ENCODE measurements at places on chromosomes 11 and 22.
A peak's percentile ranks its signal among the peaks of the same experiment; 100 is the strongest.

- peak; percentile 35 for DNase-seq
Measured at GRCh38 chr11:1844221-1845094, 5.7 kb downstream of the TNNI2 start.

- no peak for DNase-seq
Measured at GRCh38 chr11:74866557-74866956, 82.3 kb downstream of the XRRA1 start.

- DNase-seq, result no peak
Measured at GRCh38 chr11:64227405-64227956, 1.4 kb downstream of the NUDT22 start.

DNA sequence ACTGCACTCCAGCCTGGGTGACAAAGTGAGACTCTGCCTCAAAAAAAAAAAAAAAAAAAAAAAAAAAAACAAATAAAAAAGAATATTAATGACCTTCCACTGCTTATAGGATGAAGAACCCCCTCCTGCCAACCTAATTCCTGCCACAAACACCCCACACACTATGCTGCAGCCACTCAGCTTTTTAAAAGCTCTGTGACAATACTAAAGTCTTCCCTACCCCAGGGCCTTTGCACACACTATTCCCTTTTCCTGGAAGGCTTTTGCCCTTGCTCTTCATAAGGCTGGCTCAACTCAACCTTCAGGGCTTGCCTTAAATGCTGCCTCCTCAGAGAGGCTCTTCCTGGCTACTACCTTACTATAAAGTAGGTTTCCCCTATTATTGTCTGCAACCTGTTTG lies 10.8 kb upstream of the KCNJ11 start:
- no peak for DNase-seq
